ENCODE measurements at places on chromosomes 6 and 20. TPM values are rescaled to one million over a fixed set of nuclear protein-coding genes. Genes with fewer than 3 reads are reported as not detected.

FOXC1 gene
- total RNA-seq, result 10.7 TPM

GRCh38 chr6:11514672-11515071, 22.9 kb upstream of the TMEM170B start:
- no peak for DNase-seq

GRCh38 chr6:105642708-105643107, 239.8 kb upstream of the PREP start:
- no peak for DNase-seq

GRCh38 chr20:21615617-21616080, 89.8 kb upstream of the PAX1 start:
- peak; percentile 81 for DNase-seq

DNA sequence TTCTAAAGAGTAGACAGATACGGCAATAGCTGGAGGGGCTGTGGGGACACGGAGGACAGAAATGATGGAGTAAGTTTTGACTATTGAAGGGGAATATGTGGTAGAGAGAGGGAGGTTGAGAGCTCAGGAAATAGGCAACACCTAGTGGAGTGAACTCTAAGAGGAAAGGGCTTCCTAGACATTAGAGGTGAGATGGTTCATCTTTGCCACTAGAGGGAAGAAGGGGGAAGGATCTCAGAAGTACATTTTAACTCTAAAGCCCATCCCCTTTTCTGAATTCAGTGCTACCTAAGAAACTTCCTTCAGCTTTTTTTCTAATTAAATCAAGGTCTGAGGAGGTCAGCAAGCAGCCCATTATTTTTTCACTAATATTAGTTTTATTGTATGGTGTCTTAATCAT, 689.4 kb upstream of the MAP3K7 start:
- no peak for DNase-seq

Measured in WTC11 (cell line).